ENCODE measurements at places on chromosomes 16 and 17.

- DNase-seq = no peak
Observed at GRCh38 chr17:59451706-59452105, 113.7 kb upstream of the DHX40 start.

- peak; percentile 53 for DNase-seq
Observed at GRCh38 chr16:20849589-20850390, 43.5 kb downstream of the REXO5 start.

- DNase-seq = no peak
Observed at GRCh38 chr17:39194089-39194984, 3.1 kb downstream of the CACNB1 start.

DNA sequence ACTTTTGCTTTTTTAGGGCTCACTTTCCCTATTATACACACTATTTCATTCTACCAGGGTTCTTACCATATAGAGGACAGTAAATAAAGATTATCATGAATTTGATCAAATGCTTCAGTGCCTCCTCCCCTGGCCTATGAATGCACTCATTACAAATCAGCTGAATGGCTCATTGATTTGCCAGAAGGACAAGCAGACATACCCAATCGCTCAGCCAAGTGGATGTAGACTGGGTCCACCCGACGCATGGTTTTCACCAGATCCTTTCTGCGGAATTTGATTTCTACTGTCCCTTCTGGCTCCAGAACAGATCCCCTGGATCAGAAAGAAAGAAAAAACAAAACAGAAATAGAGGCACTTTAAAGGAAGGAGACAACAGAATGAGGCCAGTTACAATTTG, 162.6 kb downstream of the AATF start:
- DNase-seq = no peak

DNA sequence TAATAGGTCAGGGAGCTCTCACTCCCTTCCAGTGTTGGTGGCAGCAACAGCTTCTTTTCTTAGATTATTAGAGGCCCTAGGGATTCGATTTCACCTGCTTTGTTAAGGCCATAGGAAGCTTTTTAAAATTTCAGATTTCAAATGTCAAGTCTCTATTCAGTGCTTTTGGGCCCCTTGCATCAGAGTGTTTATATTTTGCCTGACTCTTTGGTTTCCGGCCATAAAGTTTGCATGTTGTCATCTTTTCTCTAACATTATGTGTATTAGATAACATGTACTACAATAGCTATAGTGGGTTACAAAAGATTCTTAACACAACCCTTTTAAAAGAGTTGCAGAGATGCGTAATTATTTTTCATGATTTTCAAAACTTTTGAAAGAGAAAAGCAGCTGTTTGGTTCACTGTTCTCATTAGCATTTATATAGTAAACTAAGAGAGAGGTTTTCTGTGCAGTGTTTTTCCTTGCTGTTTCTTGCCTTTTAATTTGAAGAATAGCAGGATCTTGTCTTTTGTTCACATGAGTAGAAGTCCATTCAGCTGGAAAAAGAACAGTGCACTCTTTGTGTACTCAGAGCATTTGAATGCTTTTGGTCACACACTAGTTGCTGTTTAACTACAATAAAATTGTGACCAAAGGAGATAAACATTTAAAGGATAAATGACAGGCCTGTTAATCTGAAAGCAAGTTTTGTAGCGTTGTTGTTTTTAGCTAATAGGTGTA, 52.5 kb downstream of the FTO start:
- DNase-seq = no peak

DNA sequence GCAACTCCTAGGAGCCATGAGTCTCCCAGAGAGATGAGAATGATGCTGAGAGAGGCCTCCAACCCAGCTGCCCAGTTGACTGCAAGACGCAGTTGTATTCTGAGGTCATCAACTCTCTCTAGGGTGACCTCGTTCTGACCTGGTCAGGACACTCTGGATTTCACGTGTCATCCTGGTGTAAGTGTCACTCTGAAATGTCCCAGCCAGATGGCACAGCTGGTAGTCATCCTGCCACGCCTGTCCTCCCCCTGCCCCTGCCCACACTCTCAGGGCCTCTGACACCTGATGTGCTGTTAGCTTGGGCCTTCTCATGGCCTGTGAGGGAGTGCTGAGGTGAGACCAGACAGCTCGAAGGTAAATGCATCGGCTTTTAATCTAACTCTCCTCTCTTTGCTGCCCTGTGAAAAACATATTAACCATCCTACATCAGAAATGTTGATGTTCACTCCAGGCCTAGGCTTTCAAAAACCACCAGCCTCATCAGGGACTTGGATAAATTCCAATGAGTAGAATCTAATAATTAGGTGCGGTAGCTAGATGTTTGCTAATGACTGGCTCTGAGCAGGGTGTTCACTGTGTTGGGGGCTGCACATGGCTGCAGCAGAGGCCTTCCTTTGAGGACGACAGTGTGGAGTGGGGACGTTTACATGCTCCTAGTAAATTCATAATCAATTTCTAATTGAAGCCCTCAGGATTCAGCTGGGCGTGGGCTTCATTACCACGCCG, 13.8 kb downstream of the MLYCD start:
- no peak for DNase-seq

GRCh38 chr16:74753180-74753579, 21.4 kb downstream of the FA2H start:
- no peak for DNase-seq

DNA sequence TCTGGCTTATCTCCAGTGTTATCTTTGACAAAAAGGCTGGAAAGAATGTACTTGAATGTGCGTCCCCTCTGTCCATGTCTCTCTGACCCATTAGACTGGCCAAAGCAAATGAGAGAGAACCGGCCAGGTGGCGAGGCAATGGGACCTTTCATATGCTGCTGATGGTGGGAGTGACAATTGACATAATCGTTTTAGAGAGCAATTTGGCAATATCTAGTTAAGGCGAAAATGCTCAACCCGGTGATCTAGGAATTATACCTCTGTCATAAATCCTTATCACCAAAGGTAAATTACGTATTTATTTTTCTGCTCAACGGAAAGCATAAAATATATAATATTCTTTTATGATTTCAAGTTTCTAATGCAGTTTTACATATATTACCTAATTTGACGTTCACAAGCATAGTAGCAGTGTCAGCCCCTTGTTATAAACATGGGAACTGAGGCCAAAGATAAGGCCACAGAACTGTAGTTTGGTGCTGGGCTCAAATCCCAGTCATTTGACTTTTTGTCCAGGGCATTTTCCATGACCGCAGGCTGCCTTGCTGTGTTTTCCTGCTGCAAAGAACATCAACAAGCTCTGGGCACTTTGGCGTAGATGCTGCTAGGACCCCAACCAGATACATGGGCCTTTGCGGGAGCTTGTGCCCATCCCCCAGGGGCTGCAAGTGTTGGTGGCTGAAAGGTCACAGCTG, 14.7 kb upstream of the SDK2 start:
- no peak for DNase-seq

DNA sequence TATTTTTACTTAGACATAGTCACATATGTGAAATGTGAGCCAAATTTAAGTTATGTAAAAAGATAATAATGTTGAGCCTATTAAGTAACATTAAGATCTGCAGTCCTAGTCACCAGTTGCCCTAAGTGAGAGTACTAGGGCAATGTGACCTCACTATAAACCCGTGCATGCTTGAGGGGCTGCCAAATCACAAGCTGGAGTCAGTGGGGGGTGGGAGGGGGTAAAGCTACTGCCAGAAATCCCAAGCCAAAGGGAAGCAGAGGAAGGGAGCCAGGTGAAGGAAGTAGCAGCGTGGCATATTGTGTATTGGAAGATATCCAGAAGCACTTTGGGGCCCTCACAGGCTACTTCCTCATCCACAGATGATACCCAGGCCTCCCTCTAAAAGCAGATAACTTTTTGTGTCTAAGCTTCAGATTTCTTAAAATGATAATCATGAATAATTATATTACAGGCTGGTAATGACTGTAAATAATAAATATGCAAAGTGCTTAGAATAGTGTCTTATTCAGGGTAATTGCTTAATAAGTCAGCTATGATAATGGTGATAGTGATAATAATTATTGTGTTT, 134.1 kb downstream of the CA10 start:
- DNase-seq = no peak

- no peak for DNase-seq
Observed at GRCh38 chr17:79053251-79053925, 21.2 kb upstream of the ENGASE start.

DNA sequence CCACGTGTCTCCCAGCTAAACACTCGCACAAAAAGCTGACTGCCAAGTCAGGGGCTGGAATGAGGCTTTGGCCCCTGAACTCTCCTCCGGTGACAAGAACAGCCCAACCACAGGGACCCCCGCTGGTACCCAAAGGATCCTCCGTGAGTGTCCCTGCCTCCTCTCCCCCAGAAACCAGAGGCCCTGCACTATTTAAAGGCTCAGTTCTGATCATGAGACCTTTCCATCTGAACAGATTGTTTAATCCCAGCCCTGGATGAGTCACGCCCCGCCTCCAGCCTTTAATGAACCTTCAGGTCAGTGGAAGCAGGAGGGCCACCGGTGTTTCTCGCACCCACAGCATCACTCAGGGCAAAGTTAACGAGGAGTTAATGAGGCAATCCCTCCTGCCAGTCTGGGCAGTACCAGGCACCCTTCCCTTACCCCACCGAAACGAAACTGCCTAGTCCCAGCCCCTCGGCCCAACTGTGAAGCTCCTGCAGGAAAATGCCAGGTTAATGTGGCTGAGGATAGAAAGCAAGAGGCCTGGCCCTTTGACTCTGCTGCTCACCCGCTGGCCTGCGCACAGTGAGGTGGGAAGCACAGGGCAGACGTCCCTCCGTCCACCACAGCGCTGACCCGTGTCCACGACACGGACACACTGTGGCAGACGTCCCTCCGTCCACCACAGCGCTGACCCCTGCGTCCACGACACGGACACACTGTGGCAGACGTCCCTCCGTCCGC, 32.4 kb downstream of the TIMM22 start:
- DNase-seq = no peak

DNA sequence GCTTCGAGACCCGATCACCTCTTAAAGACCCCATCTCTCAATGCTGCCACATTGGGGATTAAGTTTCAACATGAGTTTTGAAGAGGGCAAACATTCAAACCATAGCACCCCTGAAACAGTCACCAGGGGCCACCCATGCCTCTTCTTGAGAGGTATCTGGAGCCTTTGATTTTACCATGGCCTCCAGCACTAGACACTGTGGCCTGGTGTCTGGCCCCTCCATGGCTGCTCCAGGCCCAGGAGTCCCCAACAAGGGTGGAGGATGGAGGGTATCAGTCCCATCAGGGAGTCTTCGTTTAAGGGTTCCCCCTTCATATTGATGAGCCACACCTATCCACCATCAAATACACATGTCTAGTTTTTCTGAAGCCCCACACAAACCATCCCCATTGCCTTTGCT, 66.5 kb upstream of the CDH5 start:
- DNase-seq = no peak

DNA sequence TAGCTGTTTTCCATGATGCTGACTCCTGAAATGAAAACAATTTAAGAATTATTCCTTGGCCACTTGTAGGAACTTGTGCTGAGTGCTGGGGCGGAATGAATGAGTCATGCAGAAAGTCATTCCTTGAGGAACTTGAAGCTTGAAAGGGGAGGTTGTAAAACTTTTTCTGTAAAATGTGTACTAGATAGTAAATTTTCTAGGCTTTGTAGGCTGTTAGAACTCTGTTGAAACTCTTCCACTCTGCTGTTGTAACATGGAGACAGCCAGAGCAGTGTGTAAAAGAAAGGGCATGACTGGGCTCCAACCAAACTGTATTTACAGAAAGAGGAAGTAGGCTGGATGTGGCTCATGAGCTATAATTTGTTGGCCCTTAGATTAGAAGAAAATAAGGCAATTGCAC, 46.1 kb downstream of the ABCA8 start:
- DNase-seq = no peak

- no peak for DNase-seq
Observed at GRCh38 chr16:82160226-82160625, 9.8 kb downstream of the MPHOSPH6 start.

- no peak for DNase-seq
Observed at GRCh38 chr16:53666786-53667415, 36.8 kb downstream of the RPGRIP1L start.

DNA sequence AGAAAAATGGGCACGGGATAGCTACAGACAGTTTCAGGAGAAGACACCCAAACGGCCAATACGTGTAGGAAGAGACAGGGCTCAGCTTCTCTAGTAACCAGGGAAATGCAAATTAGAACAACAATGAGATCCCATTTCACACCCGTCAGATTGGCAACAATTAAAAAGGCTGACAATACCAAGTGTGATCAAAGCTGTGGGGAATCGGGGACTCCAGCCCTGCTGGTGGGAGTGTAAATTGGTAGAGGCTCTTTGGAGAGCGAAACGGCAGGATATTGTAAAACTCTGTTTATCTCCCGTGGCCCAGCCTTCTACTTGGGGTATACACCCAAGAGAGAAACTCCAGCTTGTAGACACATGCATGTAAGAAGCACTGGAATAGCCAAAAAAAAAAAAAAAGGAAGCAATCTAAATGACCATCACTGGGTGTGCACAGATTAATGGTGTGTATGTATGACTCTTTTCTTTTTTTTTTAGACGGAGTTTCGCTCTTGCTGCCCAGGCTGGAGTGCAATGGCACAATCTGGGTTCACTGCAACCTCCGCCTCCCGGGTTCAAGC, 27.5 kb downstream of the MYBBP1A start:
- DNase-seq = no peak

GRCh38 chr16:24815021-24815420, 30.7 kb upstream of the SLC5A11 start:
- DNase-seq = no peak

DNA sequence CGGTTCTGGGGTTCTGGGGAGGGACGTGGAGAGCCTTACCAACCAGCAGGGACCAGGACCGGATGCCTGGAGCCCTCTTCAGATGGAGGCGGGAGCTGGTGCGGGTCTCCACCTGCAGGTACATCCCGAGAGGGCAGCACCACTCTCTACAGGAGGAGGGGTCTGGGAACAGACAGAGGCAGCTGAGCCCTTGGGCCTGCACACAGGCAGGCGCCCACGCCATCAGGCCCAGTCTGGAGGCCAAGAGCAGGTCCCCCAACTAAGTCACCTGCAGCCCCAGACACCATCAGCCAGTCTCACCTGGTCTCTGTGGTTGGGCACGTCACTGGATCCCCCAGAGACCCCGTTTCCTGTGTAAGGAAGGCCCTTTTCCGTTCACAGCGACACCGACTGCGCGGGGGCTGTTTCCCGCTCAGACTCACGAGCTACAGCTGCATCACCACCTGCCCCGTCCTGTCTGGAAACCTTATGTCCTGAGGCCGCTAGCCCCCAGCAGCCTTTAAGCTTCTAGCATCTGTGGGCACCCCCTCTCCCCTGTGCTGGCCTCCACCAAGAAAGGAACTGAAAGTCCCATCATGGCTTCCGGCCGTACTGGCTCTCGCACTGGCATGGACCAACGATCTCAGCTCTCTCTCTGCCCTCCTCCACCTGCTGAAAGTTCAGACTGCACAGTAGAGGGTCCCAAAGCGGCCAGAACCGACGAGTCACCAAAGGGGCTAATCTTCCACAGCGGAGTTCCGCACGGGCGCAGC, 1.2 kb downstream of the CYBC1 start:
- DNase-seq = peak; percentile 52

DNA sequence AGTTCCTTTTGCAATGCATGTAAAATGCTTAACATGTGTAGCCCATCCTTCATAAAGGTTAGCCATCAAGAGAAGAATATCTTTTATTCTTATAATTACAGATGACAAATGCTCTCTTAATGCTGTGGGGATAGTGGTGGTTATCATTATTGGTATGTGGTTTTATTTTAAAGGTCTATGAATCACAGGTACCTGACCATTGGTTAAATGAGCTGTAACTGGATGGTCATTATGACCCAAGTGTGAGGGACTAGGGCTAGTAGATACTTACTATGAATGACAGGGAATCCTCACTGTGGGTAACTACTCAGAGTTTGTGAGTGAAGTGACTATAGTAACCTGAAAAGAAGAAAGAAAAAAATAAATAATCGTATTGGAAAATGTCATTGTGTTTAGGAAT, 78.8 kb downstream of the CDRT15 start:
- DNase-seq = no peak

GRCh38 chr16:19923396-19923795, 38.7 kb upstream of the GPRC5B start:
- no peak for DNase-seq
